ENCODE measurements at places on chromosomes 7 and 10.

DNA sequence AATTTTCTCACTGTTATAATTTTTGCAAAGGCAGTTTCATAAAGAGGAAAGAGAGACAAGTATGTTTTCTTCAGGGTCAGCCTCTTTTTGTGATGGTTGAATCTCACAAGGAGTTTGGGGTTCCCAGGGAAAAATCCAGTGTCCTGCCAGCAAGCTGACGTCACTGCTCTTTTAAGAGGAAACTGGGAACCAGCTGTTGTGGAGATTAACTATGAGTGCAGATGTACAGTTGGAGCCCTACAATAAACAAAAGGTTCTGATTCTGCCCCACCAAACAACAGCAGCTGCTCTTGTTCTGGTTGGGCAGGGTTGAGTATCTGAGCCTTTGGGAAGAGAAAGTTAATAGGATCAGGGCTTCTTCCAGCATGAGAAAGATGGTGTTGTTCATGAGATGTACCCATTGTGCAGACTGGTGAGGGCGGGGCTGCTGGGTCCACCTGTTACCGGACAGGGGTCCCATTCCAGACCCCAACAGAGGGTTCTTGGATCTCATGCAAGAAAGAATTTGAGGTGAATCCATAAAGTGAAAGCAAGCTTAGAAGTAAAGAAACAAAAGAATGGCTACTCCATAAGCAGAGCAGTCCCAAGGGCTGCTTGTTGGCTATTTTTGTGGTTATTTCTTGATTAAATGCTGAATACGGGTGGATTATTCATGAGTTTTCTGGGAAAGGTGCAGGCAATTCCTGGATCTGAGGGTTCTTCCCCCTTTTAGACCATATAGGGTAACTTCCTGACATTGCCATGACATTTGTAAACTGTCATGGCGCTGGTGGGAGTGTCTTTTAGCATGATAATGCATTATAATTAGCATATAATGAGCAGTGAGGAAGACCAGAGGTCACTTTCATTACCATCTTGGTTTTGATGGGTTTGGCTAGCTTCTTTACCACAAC lies 12.5 kb downstream of the PRF1 start:
- no peak for DNase-seq

DNA sequence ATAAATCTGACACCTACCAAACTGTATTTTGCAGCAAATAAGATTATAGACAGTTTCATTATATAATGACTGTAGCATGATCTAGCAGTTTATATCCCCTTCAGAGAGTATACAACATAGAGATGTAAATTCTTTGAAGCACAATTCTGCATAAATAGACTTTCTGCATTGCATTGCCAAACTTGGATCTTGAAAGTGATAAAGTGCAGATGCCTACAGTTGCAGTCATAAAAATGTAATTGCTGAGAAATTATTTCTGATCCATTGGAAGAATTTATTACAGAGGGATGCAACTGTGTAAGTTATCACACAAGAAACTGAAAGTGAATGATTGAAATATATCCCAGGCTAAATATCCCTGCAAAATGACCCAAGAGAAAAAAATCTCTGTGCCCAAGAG lies 65.1 kb downstream of the CTNNA3 start:
- DNase-seq, result no peak

DNA sequence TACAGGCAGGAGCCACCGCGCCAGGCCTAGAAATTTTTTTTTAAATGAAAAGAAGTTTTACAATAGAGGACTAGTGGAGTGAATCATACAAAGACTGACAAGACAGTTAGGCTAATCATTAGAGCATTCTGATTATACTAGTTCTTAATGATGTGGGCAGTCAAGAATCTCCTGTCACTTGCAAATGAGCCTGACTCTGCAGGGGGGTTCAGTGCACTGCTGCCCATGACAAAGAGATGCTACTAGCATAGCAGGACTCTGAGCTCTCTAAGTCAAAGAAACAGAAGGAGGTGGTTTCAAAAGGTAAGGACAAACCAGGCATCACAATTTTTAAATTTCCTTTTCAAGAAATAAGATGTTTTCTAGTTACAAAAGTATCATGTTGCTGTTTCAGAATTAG lies 59.0 kb downstream of the CCDC6 start:
- no peak for DNase-seq

DNA sequence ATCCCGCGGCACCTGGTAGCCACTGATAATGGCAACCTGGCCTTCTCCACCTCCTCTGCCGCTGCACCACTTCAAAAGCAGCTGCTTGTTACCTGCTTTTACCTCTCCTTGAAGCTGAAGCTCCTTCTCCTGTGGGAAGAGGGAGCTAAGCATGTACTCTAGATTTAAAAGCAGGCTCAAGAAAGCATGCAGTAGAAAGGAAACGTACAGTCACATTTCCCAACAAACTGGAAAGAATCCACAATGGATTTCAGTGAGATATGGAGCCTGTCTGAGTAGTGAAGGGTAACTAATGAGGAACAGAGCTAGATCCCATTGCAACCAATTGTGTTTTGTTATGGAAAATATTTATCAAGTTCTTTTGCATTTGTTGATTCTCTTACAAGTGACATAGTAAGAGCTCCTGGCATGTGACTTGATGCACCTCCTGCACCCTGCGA lies 457.4 kb upstream of the GALNT17 start:
- DNase-seq, result no peak

DNA sequence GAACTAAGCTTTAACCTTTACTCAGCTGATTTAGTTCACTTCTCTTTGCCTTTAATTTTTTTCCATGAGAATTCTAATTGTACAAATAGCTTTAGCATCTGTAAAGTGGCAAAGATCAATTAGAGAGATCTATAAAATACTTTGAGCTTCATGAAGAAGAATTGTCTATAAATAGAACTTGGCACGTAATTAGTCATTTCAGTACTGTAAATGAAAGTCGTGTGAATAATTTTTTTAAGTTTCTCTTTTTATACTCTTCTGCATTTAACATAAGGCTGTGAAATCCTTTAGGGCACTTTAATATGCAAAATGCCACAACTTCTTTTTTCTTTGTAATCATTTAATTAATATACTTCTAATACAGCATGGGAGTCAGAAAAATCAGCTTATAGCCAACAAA lies 177.8 kb downstream of the CSTF2T start:
- no peak for DNase-seq

DNA sequence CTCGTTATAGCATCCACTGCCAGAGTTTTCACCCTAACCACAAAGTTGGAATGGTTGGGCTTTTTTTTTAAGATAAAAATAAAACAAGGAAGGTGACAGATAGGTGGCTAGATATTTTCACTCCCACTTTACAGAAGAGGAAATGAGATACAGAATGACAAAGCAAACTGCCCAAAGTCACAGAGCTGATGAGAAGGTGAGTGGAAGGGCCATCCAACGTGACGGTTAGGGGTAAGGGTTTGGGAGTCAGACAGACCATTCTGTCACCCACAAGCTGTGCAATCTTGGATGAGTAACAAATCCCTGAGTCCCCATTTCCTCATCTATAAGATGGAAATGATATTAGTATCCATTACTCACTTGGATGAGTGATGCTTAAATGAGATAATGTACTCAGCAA lies 106.9 kb upstream of the PDLIM1 start:
- DNase-seq, result no peak

GRCh38 chr7:21939136-21939857 lies 6.4 kb downstream of the CDCA7L start:
- DNase-seq, result peak; percentile 76

DNA sequence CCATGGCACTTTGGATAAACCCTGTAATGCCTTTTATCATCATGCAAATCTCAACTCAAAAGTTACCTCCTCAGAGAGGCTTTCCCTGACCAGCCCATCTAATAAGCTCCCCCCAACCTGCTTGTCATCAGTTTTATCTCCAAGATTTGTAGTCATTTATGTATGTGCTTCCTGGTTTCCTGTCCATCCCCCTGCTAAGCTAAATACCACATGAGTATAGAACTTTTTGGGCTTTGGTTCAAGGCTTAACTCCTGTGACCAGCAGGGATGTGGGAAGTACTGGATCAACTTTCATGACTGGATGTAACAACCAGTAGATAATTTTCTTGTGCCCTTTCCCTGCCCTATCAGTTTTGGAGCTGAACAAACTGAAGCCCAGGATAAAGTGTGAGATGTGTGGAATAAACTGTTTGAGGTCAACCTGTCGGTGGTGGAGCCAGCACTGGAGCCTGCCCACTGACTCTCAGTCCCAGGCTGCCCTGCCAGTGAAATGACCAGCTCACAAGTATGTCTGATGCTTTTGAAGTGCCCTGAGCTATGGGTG lies 148.6 kb downstream of the CYP26A1 start:
- DNase-seq, result no peak

DNA sequence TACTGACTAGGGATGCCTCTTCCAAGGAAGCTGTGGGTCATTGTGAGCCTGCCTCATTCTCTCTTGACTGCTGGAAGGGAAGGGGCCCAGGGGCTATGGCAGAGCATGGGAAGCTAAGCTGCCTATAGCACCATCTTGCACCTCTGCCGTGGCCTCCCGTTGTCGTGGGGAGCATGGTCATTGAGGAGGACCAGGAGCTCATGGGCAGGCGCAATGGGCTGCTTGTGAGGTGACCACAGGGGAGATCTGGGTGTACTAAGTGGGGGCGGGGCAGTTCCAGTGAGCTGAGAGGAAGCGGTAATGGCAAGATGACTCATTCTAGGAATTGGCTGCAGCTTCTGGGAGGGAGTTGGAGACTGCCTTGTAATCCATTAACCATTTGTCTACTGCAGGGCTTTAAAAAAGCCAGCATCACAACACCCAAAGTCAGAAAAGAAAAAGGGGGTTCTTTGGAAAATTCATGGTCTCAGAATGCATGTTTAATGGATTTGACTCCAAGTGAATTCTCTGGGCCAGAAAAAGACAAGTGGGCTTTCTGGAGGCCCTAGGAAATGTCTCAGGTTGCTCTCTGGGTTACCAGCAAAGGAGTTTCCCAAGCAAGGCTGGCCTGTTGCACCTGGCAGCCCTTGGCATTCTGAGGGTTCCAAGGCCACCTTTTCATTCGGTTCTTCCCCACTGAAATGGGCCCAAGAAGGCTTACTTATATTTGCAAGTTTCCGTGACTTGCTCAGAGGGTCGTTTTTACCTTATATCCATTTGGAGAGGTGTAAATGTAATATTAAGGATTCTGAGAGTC lies 3.6 kb downstream of the DUSP5 start:
- no peak for DNase-seq

DNA sequence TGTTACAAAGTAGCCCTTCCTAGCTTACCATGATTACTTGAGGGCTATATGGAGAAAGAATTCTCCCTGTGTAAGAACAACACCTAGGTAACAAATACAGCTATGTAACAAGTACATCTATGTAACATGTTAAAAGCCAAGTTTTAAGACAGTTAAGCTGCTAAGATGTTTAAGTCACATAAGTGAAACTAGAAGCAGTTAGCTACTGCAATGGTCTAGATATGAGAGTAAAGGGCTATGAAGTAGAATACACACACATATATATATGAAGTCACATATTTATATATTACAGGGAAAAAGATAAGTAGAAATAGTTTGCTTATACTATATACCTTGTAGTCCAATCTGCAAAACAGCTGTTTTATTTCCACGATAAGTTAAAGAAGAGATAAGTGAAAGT lies 14.4 kb downstream of the POT1 start:
- no peak for DNase-seq

DNA sequence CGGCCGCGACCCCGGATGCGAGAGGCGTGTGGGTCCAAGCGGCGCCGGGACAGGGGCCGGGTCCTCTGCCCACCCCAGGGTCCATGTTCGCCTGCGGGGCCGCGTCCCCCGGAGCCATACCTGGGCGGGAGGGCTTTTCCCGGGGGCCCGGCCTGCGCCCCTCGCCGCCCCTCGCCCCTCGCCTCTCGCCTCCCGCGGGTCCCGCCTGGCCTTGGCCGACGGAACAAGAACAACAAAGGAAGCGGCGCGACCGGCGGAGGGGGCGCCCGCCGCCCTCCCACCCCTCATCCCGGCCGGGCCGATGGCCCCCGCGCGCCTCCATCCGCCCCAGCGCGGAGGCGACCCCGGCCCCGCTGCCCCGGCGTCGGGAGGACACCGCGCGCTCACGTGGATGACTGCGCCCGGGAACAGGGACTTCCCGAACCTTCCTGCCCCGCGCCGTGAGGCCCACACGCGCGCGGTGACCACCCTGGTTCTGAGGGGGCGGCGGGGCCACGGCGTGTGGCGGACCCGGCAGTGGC lies 348.2 kb downstream of the DNAJB6 start:
- DNase-seq, result no peak

DNA sequence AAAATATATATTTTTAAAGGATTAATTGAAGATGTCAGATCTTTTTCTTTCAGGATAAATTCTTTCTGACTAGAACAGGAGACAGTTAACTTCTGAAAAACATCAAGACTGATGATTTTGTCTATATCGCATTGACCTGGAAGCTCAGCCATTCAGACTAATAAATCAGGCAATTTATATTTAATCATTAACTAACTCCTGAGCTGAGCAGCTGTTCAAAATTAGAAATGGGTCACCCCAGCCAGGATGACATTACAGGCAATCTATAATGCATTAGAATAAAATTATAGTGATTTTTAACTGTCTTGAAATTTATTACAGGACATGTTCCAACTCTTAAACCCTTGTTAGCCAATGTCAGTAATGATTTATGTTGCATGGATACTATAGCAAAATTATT lies 139.9 kb downstream of the CDCA7L start:
- no peak for DNase-seq

Measured in activated CD4-positive, alpha-beta T cell treated with anti-CD3 and anti-CD28 coated beads, Interleukin-2, amount 50 U/mL, for 24 hours (primary cell).